ENCODE measurements at places on chromosomes 7 and 10.

- DNase-seq = peak; percentile 44
Observed at GRCh38 chr7:100689230-100690135, 4.6 kb downstream of the GIGYF1 start.

DNA sequence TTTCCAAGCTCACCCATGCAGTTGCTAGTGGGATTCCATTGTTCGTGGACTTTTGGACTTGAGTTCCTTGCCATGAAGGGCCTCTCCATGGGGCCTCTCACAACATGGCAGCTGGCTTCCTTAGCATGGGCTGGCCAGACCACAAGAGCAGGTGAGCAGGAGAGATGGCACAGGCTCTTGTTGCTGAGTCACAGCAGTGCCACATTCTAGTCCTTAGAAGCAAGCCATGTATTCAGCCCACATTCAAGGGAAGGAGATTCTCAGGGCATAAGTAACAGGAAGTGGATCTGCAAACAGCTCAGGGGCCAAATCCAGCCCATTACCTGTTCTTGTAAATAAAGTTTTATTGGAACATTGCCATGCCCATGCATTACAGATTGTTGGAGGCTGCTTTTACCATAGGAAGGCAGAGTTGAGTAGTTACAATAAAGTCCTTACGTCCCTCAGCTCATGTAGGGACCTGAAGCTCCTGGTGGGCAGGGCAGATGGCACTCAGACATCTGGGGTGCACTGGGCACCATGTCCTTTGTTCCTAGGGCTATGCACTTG, 481.5 kb upstream of the FOXK1 start:
- DNase-seq = no peak

DNA sequence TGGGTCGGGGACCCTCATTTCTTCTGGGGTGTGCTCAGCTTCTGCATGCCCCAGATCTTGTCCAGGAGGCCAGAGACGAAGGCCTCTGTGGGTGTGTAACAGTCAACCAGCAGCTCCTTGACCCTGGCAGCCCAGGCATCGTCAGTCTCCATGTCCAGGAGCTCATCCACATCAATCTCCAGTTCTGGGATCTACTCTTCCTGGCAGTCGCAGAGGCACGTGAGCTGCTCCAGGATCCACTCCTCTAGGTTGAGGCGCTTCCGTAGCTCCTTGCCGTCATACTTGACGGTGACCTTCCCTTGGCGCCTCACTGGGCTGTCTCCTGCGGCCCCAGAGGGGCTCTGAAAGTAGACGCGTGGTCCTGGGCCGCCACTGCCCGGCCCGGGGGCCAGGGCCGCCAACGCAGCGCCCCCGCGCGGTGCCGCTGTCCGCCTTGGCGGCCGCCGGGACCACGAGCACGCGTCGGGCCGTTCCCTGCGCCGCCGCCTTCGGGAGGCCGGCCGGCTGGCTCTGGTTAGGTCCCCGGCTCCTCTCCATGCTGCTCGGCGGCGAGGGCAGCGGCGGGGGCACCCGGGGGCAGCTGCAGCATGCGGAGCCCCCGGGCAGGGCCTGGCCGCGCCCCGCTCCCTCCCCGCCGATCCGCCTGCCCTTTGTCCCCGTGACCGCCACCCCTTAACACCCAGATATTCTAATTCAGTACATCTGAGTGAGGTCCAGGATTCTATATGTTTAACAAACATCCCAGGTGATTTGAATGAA, 170.5 kb downstream of the SEPTIN7 start:
- no peak for DNase-seq

DNA sequence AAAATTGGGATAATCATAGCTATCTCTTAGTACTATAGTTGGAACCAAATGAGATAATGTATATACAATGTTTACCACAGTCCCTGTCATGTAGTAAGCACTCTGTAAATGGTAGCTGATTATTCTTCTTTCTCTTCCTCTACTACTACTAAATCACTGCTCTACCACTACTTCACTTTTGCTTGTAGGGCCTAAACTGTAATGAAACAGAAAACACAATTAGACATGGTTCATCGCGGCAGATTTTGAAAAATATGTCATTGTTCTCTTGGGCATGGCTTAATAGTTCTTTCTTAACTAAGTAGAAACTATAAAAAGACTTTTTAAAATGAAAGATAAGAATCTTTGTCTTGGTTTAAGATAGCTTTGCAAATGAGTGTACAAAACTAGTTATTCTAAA, 34.9 kb downstream of the R3HCC1L start:
- no peak for DNase-seq

- DNase-seq = no peak
Observed at GRCh38 chr10:124174071-124174566, 80.7 kb upstream of the CHST15 start.

GRCh38 chr10:124734311-124735166, 9.6 kb downstream of the FAM53B start:
- no peak for DNase-seq

GRCh38 chr7:27199849-27200760, at the start of gene HOXA13:
HOXA13 (minus strand) TSS chr7:27200091; CDS start chr7:27200077, 14 bp downstream.
- no peak for DNase-seq

GRCh38 chr7:77399816-77400215, 16.3 kb downstream of the GSAP start:
- no peak for DNase-seq

DNA sequence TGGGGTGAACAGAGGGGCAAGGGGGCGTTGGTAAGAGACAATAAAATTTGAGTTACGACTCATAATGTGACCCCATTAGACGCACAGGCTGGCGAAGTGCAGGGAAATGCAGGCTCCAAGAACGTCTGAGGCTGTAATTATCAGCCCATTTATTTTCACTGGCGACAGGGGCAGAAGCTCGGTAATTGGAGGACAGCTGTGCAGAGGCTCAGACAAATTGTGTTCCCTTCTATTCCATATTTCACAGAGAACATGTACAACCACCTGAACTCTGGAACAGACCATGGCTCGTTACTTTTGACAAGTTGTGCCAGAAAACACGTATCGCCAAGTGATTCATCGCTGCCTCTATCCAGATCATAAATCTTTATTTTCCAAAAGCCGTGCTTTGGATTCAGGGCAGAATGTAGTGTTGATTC, 137.3 kb upstream of the FRMD4A start:
- DNase-seq = no peak

- DNase-seq = no peak
Observed at GRCh38 chr7:132764762-132765161, 188.5 kb upstream of the PLXNA4 start.

Measured in GM19239 (cell line).